ENCODE measurements at places on chromosomes 6 and 20.

DNA sequence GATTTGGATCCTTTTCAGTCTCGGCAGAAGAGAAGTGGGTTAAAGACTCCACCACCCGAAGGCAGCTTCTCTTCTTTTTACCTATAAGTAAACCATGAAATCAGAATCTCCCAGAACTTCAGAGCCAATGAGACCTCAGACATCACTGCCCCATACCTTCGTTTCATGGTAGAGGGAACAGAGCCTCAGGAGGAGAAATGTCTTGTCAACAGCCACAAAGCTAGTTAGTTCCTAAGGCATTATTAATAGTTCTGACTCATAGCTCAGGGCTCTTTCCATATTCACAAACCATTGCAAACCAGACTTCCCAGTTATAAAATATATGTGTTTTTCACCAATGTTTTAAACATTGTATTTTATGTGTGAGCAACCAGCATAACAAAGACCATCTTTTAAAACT, 118.7 kb upstream of the RIPOR2 start:
- DNase-seq = no peak

DNA sequence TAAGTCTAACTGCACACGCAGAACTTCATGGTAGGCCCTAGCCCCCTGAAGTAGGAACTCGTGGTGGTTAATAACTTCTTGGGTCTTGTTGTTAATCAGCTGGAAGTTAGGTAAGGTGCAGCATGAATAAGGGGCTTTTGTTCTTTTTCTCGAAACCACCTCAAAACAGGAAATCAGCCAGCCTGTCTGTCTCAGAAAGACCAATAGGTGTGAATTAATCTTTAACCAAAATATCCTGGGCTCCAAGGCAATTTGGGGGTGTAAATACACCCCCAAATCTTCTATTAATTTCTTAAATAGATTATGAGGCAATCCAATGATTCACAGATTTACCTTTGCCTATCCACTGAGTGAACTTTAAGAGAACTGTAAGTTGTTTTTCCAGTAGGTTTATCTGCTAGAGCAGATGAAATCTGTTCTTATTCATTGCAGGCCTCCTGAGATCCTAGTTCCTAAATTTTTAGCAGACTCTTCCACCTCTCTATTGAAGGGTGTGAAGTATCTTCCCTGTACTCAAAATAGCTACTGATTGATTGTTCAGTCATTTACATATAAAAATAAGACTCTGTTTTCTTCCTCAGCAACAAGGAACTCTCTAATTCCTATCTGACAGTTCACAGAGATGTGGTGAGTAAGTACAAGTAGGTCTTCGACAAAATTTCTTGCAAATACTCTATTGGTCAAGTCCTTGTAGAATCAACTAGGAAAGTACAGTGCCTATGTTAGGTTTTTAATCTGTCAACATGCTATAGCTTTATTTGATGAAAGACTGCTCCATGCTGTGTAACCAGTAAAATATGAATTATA, 427.1 kb upstream of the NOX3 start:
- no peak for DNase-seq

DNA sequence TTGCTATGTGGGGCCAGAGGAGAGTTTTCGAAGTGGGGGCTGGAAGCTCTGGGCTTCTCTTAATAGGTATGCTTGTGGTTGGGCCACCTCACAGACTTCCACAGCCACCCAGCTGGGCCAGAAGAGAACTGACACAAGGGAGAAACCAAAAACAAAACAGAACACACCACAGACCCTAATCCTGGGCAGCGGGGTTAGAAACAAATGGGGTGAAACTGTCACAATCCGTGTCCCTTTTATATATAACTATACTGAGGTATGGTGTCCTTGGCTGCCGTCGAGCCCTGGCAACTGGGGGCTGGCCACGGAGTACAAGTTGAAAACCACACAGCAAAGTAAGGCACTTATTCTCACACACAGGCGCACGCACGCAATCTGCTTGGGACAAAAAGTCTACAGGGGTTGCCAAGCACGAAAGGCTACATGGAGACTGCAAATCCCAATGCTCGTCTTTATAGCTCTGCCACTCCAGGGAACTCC, 78.3 kb downstream of the TRAM2 start:
- DNase-seq = no peak

GRCh38 chr6:158442306-158442705, 117.6 kb upstream of the TMEM181 start:
- no peak for DNase-seq

DNA sequence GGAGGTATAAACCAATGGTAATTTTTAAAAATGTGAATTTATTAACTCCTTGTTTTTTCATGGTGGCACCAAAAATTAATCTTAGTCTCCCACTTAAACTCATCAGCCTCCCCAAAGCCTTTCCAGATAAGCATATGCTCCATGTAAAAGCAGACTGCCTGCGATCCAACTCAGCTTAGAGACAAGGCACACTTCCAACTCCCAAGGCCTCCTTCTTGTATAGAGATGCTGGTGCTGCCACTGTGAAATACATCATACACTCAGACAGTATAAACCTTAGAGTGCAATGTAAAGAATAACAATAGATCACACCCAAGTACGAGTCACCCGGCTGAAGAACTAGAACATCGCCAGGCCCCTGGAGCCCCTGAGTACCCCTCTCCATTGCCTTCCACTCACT, 2.0 kb downstream of the ANKRD6 start:
- DNase-seq = no peak

DNA sequence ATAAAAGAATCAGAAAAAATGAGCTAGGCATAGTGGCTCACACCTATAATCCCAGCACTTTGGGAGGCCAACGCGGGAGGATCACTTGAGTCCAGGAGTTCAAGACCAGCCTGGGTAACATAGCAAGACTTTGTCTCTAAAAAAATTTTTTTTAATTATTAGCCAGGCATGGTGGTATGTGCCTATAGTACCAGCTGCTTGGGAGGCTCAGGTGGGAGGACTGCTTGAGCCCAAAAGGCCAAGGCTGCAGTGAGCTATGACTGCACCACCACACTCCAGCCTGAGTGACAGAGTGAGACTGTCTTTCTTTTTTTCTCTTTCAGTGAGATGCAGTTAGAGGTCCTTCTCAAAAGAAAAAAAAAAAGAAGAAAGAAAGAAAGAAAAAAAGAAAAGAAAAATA, 8.5 kb upstream of the SNRPC start:
- no peak for DNase-seq

GRCh38 chr20:57699395-57699794, 10.4 kb downstream of the PMEPA1 start:
- no peak for DNase-seq

- DNase-seq = no peak
Measured at GRCh38 chr6:37256692-37257319, 766 bp upstream of the TBC1D22B start.

- DNase-seq = no peak
Measured at GRCh38 chr6:139546106-139546472, 171.6 kb upstream of the CITED2 start.

- peak; percentile 53 for DNase-seq
Measured at GRCh38 chr6:50707652-50708300, 5.5 kb upstream of the TFAP2D start.

- DNase-seq = no peak
Measured at GRCh38 chr6:35311390-35312075, 13.9 kb downstream of the DEF6 start.

- DNase-seq = no peak
Measured at GRCh38 chr20:24135781-24136180, 147.2 kb upstream of the GGTLC1 start.

GRCh38 chr6:84685983-84686584, 78.3 kb downstream of the TBX18 start:
- DNase-seq = peak; percentile 10

DNA sequence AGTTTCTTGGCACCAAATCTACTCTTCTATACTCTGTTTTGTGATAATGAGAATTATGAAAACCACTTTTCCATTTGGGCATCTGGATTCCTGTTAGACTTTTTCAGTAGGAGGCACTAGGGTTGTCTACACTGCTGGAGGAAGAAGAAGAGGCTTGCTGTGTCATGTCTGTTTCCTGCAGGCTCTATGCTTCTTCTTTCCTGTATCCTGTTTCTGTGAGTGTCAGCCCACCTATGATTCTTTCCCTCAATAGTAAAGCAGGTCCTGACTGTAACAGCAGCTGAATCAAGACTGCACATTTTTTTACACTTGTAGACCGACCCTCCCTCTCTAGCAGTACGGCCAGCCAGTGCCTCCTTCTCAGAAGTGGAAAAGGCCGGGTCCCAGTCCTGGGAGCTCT, 603.9 kb downstream of the HDGFL1 start:
- DNase-seq = no peak

DNA sequence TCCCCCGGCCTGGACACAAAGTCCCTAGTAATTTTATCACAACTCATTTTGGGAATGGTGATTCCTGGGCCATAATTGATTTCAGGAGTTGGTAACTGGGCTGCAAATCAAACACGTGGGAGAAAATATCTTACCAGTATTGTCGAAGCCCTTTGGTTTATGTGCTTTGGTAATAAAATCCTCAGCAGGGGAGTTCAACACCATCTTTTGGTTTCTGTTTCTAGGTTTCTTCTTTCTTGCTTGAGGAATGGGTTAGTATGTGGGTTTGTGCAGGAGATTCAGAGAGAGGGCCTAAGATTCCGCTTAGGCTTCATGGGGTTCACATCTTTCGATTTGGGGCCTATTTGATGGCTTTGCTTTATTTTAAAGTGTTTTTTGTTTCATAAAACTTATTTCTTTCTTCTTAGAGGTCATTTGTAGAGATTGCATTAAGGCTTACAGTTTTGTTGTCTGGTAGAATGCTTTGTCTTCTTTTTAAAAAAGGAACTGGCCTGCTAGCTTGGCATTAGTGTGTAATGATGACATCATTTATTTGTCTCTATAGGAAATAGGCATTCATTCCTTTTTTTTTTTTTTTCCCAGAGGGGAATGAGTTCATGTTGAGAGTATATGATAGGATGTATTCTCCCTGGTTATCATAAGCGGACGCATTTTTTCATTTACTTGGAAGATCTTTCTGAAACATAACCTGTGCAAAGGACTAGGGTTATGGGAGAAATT, 45.8 kb downstream of the CYP24A1 start:
- DNase-seq = no peak

DNA sequence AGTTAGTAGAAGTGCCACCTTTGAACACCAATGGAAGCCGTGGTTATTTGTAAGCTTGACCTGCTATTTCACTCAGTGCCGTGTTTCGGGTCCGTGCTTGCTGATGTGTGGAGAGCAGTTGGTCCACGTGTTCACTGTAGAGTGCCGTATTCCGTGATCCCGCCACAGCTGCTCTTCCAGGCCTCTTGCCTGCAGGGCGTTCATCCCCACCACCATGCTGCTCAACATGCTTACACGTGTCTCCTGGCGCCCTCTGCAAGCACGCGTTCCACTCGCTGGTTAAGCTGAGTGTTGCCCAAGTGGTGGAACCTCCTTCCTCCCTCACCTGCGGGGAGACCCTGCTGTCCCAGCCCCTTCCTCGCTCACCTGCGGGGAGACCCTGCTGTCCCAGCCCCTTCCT, 28.0 kb upstream of the DACT2 start:
- DNase-seq = no peak

DNA sequence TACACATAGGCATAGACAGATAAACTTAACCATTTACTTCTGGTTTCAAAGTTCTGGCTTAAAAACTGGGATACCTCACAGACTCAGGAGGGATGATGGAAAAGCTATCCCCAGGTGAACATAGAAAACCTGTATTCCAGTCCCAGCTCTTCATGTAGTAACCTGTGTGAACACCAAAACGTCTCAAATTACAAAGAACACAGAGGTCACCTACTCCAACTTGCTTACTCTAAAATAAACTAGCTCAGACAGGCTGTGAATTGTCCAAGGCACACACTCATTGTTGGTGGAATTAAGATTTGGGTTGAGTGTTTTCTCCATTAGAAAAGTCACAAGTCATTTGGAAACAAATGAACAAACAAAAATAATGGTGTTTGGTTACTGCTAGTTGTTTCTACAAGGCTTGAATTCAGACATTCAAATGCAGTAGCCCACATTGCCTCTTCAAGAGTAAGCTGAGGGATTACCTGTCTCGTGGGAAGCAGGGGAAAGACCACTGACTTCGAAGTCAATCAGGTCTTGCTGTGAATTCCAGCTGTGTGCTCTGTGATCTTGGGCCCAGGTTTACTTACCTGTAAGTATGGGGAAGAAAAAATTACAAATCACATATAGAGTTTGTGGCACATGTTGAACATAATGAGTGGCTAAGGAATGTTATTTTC, 48.2 kb upstream of the LRRC1 start:
- peak; percentile 20 for DNase-seq

GRCh38 chr6:79719248-79719960, 88.3 kb downstream of the SH3BGRL2 start:
- DNase-seq = no peak

GRCh38 chr20:32823737-32824588, 4.2 kb downstream of the MAPRE1 start:
- DNase-seq = no peak

DNA sequence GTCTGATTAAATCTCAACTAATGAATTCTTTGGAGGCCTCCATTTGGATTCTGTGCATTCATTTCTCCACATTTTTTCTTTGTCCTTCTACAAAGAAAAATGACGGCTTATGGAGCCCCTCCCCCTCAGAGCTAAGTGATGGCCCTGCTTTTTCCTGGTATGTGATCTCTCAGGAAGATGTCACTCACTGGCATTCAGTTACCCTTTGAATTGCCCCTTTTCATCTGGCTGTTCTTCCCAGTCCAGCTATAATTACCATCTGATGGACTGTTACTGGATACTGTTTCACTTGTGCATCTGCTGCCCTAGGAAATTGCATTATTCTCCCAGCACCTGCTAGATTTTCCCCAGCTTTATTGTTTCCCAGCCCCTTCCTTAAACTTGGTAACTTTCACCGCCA, 151.9 kb downstream of the CFAP61 start:
- no peak for DNase-seq

DNA sequence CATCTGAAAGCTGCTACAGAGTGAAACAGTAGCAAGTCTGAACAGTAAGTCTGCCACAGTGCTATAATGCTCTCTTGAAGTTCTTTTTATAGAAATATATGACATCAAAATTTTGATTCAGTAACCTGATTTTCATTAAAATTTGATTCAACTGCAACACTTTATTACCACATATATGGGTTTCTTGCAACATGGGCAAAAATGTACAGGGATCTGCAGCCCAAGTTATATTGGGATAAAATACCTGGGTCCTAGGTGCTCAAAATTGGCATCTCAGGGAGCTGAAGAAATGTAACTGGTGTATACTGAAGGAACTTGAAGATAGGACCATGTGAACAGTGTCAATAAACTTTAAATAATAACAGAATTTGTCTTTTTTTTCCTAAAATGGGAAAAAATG, 10.8 kb downstream of the ROMO1 start:
- no peak for DNase-seq

- no peak for DNase-seq
Measured at GRCh38 chr20:34165018-34165619, 53.1 kb upstream of the EIF2S2 start.

- DNase-seq = no peak
Measured at GRCh38 chr6:82380566-82381185, 17.1 kb downstream of the TPBG start.

All from ELF-1 (cell line).